CD4-positive, alpha-beta T cell treated with Interleukin-15 for 1 hour (primary cell): ENCODE measurements at places on chromosomes 5 and 9.

DNA sequence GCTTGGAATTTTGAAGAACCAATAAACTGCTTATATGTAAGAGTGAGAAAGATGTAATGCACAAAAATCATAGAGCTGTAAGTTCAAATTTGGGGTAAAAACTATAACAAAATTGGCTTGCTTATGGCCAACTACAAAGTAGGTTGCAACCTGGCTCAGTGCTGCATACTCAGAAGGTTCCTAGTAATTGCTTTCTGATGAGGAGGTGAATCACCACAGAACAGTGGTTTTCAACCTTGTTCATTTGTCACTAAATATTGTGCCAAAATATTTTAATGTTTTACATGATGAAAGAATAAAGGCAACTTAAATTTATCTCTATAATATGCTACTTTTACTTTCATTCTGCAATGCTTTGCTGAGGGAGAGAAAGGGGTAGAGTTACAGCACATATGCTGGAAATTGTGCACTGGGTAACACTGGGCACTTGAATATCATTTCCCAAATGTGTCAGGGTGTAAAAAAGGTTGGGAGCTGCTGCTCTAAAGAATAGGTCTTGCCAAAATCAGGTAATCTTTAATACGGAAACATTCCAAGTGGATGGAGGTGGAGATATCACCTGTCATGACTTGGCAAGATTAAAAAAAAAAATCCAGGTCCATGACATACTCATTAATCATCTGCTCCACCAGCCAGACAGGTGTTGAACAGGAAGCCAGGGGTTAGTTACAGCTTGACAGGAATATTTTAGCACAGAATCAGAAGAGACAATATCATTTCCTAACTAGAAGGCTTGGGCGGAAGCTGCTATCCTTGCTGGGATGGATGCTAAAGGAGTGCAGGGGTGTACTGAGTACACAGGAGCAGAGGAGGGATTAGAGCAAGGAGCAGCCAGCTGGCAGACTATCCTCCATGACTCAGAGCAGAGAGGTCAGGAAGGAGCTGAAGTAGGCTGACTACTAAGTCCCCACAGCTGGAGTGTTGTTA, 34.6 kb upstream of the CCL21 start:
- no peak for DNase-seq

DNA sequence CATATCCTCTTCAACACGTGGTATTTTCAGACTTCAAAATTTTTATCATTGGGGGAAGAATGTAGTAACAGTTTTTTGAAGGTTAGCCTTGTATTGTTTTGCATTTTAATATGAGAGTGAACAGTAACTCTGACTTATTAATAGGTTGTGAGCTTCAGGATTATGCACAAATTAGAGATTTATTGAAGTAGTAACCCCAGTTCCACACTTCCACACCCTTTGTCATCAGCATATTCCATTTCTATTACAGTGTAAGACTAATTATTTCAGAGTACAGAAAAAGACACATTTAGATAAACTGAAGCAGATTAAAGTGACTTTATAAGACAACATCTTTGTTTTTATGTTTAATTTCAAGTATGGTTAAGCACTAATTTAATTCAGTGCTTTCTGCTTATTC, 105.7 kb downstream of the CDC42SE2 start:
- DNase-seq = no peak

GRCh38 chr5:64653766-64654560, 36.3 kb upstream of the SHISAL2B start:
- no peak for DNase-seq

GRCh38 chr5:96933764-96934707, 1.8 kb upstream of the LNPEP start:
- DNase-seq = no peak

- no peak for DNase-seq
Measured at GRCh38 chr5:16856531-16856930, 79.6 kb downstream of the MYO10 start.

- no peak for DNase-seq
Measured at GRCh38 chr9:10443868-10444204, 169.0 kb downstream of the PTPRD start.

- no peak for DNase-seq
Measured at GRCh38 chr9:12689233-12689632, 4.0 kb upstream of the TYRP1 start.

DNA sequence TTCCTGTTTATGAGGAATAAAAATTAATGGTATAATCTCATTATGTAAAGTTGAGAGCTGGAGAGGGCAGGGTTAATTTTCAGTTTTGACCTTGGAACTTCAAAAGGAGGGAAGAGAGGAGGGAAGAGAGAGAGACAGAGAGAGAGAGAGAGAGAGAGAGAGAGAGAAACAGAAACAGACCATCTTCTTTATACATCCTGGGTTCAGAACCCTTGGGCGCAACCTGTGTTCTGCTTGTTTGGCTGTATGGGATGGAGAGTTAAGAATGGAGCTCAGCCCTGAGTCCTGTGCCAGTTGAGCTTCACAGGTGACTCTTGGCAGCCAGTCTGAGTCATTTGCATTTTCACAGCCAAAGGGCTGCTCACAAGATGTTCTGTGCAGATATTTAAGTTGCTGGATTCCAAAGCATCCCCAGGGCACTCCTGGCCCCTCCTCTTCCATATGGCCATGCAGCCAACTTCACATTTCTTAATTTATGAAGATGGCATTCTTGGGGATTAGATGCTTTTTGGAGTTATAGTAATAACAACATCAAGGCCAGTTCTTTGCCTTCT, 143.5 kb downstream of the CARTPT start:
- no peak for DNase-seq

DNA sequence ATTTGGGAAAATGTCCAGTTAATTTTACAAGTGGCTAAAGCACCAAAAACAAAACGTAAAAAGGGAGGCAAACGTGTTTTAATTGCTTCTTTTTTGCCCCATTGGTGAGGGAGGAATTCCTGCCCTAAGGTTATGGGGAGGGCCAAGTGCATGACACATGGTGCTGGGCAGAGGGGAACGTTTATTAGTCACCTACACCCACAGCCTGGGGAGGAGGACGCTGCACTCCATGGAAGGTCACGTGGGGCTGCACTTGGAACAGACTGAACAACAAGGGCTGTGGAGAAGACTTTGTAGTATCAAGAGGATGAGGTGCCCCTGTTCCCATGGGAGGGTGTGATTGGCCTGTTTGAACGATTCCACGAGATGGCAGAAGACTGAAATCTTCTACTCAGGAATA, 13.7 kb upstream of the ADAMTS16 start:
- DNase-seq = no peak

DNA sequence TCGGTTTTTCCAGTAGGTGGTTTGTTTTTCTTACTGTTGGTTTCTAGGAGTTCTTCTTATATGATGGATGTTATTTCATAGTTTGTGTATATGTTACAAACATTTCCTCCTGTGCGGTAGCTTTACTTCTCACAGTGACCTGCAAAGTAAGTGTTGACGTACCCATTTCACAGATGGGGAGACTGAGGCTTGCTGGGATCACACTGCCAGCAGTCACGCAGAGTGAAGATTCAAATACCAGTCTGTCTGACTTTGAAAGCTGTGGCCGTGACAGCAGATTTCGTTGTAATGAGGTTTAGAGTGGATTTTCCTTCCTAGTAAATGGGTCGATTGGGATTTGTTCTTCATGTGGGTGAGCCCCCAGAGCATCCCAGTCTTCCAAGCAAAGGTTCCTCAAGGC, 13.0 kb downstream of the DBH start:
- no peak for DNase-seq

GRCh38 chr5:59125011-59125961, 542.4 kb downstream of the RAB3C start:
- no peak for DNase-seq

GRCh38 chr5:141040093-141040770, 10.9 kb upstream of the PCDHB1 start:
- no peak for DNase-seq

- no peak for DNase-seq
Measured at GRCh38 chr9:69556707-69557106, 115.5 kb downstream of the APBA1 start.

GRCh38 chr5:115661101-115661500, 35.3 kb upstream of the TMED7 start:
- DNase-seq = no peak

GRCh38 chr5:59143926-59144333, 561.1 kb downstream of the RAB3C start:
- DNase-seq = no peak

GRCh38 chr5:37838152-37838932, 1.5 kb downstream of the GDNF start:
- no peak for DNase-seq

GRCh38 chr9:5632540-5632939, 3.6 kb downstream of the RIC1 start:
- no peak for DNase-seq

DNA sequence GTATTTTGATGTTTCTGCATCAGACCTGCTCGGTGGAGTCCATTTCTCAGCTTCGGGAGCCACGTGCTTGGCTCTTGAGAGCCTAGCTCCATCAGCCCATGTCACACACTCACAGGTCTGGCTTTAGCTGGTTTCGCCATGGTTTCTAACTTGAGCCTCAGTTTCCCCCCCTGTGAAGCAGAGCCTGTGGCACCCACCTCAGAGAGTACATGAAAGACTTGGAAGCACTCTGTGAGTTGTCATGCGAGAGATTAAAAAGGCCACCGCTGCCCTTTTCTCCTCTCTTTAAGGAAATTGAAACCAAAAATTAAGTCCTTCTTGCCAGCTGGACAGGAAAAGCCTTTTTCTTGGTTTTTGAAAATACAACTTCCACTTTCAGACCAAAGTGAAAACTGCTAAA, 8.8 kb downstream of the TENT4A start:
- DNase-seq = no peak

- DNase-seq = no peak
Measured at GRCh38 chr9:133658442-133659431, 22.6 kb downstream of the DBH start.

GRCh38 chr5:28397502-28397941, 1359.1 kb upstream of the CDH9 start:
- no peak for DNase-seq

- DNase-seq = no peak
Measured at GRCh38 chr9:2285416-2286332, 270.5 kb downstream of the SMARCA2 start.

- DNase-seq = no peak
Measured at GRCh38 chr5:58699762-58700118, 116.9 kb downstream of the RAB3C start.

- no peak for DNase-seq
Measured at GRCh38 chr9:137674307-137674975, 55.6 kb downstream of the EHMT1 start.

DNA sequence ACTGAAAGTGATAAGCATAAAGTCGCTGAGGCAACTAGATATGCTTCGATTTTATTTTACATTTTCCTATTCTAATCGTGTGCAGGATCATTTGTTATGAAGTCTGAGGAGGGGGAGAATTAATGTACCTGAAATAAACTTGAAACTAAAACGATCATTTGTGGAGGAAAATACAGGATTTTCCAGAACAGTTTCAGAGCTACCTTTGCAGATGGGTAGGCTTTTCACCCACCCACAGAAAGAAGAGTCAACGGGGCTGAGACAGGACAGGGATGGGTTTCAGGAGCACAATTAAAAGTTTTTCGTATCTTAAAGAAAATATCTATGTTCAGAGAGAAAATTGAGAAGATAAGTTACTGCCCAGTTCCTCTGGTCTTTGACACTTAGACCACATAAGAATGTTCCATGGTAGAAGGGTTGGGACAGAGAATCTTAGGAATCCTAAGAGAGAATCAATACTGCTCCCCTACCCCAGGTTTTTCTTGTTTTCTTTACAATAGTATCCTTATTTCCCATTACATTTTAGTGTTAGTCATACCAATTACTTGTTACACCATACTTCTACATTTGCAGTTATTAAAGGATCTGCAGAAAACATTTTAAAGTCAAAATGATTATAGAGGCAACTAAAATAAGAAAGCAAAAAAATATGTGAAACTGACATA, 211.4 kb downstream of the DEPDC1B start:
- DNase-seq = no peak

- DNase-seq = no peak
Measured at GRCh38 chr9:110707419-110707818, 38.8 kb downstream of the MUSK start.

GRCh38 chr9:68887232-68887631, 126.7 kb downstream of the PRKACG start:
- DNase-seq = no peak

DNA sequence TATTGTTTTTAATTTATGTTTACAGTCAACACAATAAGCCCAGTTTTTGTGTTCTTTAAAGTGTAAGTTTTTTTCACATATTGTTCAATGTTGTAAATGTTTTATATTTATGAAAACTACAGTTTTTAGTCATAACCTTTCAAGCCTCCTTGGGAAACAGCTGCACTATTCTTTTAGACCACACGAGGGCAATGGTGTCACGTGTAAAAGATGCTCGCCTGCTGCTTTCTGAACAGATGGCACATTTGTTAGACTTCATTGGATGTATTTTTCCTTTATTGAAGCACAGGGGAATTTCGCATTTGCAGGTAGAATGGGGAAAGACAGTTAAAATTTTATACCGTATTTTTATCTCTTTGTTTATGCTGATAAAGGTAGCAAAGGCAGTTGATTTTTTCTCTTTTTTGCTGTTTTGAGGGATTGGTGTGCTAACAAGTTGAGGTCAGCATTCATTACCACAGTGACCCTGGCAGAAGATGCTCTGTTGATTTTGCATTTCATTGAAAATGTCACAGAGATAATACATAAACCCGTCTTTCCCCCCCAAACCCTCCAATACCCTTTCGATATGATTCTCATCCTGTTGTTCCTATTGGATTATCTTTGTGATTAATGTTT, 59.0 kb downstream of the MAT2B start:
- DNase-seq = peak; percentile 46

GRCh38 chr9:16716601-16717000, 153.9 kb downstream of the BNC2 start:
- no peak for DNase-seq

DNA sequence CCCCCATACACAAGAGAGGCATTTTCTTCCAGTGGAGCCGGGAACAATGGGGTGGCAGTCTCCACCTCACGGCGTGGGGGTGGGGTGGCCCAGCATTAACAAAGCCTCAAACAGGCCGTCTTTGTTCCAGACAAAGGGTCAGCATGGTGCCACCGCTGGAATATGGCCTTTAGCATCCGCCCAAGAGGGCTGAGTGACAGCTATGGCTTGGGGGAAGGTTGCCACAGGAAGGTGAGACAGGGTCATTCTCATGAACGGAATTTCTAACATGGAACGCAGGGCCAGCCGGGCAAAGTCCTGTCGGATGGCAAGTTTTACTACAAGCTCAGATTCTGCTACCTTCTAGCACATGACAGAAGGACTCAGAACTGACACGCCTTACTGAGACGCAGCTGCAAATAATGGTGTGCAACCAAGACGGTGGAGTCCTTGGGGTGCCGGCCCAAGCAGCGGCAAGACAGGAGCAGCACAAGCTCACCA, 64.0 kb downstream of the OTULIN start:
- no peak for DNase-seq

GRCh38 chr5:169591636-169592035, 8.1 kb downstream of the SPDL1 start:
- no peak for DNase-seq
